ENCODE measurements at places on chromosomes 3 and 15.

GRCh38 chr3:46642971-46643370 is 30.6 kb downstream of the FAM240A start:
- DNase-seq, result no peak

DNA sequence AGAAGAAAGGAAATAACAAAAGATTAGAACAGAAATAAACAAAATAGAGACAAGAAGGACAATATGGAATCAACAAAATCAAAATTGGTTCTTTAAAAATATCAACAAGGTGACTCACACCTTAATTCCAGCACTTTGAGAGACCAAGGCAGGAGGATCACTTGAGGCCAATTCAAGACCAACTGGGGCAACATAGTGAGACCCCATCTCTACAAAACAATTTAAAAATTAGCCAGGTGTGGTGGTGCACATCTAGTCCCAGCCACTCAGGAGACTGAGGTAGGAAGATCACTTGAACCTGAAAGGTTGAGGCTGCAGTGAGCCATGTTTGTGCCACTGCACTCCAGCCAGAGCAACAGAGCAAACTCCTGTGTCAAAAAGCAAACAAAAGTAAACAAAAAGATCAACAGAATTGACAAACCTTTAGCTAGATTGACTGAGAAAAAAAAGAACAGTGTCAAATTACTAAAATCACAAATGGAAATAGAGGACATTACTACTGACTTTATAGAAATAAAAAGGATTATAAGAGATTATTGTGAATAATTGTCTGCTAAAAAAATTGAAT is 190.7 kb upstream of the CGNL1 start:
- DNase-seq, result no peak

- DNase-seq, result no peak
Observed at GRCh38 chr3:187852842-187853730, 107.8 kb upstream of the BCL6 start.

- peak; percentile 39 for DNase-seq
Observed at GRCh38 chr15:41940441-41940857, 31.9 kb downstream of the EHD4 start.

GRCh38 chr3:127408684-127409420 is 121.0 kb upstream of the PRR20G start:
- no peak for DNase-seq
